A549 treated with GW870086 at 1 μM for 4 hours (cell line): ENCODE measurements at places on chromosomes 3 and 15. TPM values are rescaled to one million over a fixed set of nuclear protein-coding genes. Genes with fewer than 3 reads are reported as not detected.

The HTR3E gene
- total RNA-seq: not detected in 5 replicates

The KNG1 gene
- 0.02 TPM in 1 of 5 replicates, not detected in the others for total RNA-seq

The POC1A gene
- total RNA-seq: 15.4 to 19.3 TPM (median 17.3 TPM) in 5 replicates

The OIP5 gene
- total RNA-seq: 13.3 to 15.9 TPM (median 14.6 TPM) in 5 replicates

The HHLA2 gene
- total RNA-seq: 0.08 to 0.21 TPM in 2 of 5 replicates, not detected in the others

The OR5K4 gene
- not detected in 5 replicates for total RNA-seq

The PP2D1 gene
- total RNA-seq: not detected in 5 replicates

The FOXB1 gene
- total RNA-seq: not detected in 5 replicates

The KCNMB2 gene
- not detected in 5 replicates for total RNA-seq

The NME9 gene
- total RNA-seq: 0.09 TPM in 1 of 5 replicates, not detected in the others

The AHSG gene
- total RNA-seq: 0.16 TPM in 1 of 5 replicates, not detected in the others
